Daoy (cell line): ENCODE measurements at places on chromosomes 3 and 15. TPM values are rescaled to one million over a fixed set of nuclear protein-coding genes. Genes with fewer than 3 reads are reported as not detected.

Gene CKMT1A
- total RNA-seq: 2.2 TPM in 1 of 2 replicates, not detected in the other

GRCh38 chr3:129305592-129306091 lies 27.0 kb downstream of the HMCES start:
- DNase-seq: peak; percentile 84

DNA sequence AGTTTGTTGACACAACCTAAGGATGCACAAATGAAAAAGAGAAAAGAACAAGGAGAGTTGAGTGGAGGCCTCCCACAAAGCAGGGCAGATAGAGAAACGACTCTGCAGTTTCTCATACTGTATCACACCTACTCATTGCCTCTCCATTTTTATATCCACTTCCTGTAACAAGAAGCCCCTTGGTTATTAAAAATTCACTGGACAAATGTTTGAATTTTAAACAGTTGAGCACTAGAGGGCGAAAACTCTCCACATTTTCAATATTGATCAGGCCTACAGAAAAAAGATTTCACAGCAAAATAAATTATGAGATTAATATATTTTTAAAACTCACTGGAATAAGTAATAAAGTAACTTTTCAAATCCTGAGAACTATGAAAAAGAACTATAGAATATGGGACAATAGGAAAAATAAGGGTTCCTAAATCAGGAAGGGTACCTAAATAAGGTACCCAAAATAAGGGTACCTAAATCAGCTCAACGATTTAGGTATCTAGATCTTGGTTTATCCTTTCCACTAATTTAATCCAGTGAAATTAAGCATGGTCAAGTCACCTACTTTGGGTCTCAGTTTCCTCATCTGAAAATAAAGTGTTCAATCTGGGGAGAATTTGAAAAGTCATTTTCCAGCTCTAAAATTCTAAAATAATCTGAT lies 47.0 kb upstream of the PPIB start:
- DNase-seq: peak; percentile 6

GRCh38 chr15:70149667-70150404 lies 52.1 kb upstream of the TLE3 start:
- DNase-seq: peak; percentile 54

DNA sequence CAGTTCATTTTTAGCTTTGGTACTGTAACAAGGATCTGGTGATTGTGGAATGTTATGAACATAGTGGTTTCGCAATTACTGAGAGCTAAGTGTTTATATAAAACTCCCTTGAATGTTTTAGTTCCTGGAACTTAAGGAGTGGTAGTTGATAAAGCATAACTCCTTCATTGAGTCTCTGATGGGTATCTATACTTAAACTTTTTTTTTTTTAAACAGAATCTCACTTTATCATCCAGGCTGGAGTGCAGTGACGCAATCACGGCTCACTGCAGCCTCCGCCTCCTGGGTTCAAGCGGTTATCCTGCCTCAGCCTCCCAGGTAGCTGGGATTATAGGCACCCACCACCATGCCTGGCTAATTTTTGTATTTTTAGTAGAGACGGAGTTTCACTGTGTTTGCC lies 11.3 kb downstream of the PRKCI start:
- DNase-seq: no peak
